NCI-H774 (cell line): ENCODE measurements at places on chromosomes 12 and 14.

DNA sequence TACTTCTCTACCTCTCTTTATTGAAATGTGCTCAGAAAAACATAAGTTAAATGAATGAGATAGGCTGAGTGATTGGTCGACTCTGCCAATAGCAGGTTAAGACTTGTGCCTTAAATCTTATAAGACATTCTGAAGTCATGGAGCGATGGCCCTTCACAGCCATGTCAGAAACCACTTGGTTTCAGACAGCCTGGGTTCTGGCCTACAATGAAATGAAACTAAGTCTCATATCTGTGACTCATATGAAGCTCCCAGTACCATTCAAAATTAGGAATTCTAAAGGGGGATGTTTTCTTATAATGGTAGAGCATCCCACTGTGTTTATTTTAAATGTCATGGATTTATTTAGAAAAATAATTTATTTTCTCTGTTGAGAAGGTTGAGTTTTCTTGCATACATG, 42.6 kb downstream of the PLXNC1 start:
- no peak for DNase-seq

DNA sequence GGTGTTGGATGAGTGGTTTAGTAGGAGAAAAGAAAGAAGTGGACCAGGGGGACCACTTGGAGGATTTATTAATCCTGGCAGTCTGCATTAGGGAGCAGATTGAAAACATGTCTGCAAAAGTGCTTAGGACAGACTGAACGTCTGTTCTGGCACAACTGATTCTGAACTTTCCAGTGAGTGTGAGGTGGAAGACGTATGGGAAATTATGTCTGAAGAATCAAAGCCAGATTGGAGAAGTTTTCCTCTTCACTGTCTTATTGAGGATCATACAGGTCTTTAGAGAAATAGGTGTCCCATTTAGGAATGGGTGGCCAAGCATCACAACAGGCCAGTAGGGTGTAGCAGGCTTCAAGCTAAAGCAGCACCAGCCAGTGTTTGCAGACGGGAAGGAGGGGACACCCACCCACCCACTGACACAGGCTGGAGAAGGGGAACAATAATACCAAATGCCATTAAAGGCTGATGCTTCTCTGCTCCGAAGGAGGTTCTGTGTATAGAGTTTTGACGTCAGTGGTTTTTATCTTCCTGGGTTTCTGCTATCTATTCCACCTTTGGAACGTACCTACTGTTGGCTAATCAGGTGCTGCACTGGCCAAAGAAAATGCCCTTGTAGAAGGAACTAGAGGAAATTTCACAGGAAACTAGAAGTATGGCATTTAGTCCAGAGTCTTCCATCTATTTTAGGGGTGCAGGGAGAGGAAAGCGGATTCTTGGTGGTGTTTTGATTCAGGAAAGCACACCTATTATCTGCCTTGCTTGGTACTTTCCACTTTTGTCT, 1.8 kb downstream of the SRRM4 start:
- no peak for DNase-seq

DNA sequence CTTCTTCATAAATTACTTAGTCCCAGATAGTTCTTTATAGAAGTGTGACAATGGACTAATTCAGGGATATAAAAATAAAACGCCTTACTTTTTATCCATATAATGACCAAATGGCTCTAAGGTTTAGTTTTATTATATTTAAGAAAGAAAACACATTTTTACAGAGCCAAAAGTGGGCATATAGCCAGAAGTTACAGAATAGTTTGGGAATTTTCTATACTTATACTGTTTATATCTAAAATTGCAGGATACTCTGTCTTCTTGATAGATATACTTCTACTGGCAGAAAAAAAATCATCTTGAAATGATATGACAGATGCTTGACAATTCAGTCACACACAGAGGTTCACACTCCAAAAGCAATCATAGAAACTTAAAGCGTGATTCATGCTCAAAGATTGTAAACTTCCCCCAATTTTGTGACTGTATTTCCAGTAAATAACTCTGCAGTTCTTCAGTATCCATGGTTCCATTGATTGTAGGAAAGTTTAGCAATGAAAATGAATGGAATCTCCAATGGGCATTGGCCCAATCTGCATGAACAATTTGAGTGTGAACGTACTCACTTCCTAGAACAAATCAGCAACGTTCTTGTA, 307.8 kb downstream of the NOVA1 start:
- no peak for DNase-seq

DNA sequence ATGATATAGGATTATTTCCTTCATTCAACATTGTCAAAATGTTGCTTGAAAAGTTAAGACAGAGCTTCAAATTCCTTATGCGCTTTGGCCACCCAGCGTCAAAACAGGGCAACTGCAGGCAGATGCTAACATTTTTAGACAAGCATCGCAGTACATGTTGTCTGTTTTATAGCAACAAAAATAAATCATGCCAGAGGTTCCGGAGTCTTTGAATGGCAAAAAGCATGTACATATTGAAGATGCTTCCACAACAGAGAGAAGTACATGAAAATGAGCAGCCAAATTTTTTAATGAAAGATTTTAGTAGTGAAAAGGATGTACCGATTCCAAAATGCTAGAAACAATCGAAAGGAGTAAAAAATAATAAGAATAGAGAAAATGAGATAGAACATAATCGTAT, 49.8 kb upstream of the USP15 start:
- no peak for DNase-seq

DNA sequence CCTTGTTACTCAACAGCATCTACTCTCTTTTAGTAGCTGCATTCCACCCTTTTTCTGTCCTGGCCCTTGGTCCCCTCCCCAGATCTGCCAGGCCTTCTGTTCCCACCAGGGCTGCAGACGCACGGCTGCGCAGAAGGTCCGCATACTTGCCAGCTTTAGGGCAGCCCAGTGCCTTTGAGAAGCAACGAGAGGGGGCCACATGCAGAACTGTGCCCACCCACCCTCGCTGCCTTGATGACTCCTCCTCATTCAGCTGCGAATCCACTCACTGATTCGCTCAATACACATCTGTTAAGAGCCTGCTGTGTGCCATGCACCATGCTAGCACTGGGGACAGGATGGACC, 39.2 kb downstream of the PRIMA1 start:
- no peak for DNase-seq

GRCh38 chr14:73718418-73719251, 4.5 kb upstream of the PNMA1 start:
- no peak for DNase-seq

GRCh38 chr12:27602516-27602915, 78.5 kb downstream of the PPFIBP1 start:
- DNase-seq: no peak

DNA sequence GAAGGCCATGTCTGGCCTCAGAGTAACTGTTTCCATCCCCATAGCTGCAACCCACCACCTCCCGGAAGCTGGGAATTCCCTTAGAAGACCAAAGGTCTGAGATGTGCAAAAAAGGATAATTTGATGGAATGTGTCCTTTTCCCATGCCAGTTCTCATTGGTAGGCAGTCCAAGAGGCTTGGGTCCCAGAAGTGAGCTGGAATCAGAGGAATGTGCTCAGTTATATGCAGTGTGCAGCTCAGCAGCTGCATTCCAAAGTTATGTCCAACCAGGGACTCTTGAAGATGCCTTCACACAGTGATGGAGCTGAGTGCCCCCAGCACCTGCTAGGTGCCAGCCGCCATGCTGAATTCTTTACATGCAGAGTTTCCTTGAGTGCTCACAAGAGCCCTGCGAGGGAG, 583.9 kb upstream of the TBX3 start:
- no peak for DNase-seq

GRCh38 chr14:68675233-68675577, 117.7 kb downstream of the ZFP36L1 start:
- no peak for DNase-seq

DNA sequence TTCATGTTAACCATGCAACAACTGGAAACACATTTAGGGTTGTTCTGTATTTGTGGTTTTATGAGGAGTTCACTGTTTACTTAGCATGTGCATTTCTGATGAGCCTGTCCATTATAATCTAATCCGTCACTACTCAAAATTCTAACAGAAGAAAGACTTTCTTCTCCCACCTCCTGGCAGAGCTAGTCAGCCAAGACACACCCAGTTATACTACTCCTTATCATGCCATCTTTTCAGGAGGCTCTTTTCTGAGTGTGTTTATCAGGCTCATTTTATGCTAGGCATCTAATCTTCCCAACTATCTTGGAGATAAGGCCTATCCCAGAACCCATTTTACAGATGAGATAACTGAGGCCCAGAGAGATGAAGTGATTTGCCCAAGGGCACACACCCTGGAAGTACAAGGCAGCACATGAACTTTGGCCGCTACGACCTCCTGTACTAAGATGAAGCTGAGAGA, 10.4 kb upstream of the MED13L start:
- no peak for DNase-seq

DNA sequence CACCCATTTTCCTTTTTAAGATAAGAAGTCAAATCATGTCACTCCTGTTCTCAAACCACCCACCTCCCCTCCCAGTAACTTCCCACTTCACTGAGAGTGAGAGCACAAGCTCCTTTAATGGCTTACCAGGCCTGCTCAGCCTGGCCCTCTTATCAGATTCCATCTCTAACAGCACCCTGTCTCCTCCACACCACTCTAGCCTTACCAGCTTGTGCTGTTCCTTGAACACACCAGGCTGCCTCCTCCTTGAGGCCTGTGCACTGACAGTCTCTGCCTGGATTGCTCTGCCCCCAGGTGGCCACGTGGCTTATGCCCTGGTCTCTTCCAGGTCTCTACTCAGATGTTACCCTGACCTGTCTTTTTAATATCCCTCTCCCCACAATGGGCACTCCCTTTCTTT, 40.1 kb upstream of the EVL start:
- no peak for DNase-seq

DNA sequence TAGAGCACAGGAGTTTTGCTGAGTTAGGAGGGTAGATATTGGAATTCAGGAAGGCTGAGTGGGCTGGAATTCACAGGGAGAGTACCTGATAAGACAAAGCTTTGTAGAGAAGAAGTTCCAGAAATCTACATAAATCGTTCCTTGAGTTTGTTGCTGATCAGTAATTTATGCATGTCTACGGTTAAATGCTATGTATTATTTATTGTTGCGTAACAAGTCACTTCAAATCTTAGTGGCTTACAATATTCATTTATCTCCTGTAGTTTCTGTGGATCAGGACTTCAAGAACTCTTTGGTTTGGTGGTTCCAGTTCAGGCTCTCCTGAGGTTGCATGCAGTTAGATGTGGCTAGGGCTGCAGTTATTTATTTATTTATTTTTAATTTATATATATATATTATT, 7.8 kb downstream of the PUS7L start:
- no peak for DNase-seq

- DNase-seq: peak; percentile 96
Measured at GRCh38 chr14:21308479-21309237, 28.8 kb downstream of the RPGRIP1 start.

DNA sequence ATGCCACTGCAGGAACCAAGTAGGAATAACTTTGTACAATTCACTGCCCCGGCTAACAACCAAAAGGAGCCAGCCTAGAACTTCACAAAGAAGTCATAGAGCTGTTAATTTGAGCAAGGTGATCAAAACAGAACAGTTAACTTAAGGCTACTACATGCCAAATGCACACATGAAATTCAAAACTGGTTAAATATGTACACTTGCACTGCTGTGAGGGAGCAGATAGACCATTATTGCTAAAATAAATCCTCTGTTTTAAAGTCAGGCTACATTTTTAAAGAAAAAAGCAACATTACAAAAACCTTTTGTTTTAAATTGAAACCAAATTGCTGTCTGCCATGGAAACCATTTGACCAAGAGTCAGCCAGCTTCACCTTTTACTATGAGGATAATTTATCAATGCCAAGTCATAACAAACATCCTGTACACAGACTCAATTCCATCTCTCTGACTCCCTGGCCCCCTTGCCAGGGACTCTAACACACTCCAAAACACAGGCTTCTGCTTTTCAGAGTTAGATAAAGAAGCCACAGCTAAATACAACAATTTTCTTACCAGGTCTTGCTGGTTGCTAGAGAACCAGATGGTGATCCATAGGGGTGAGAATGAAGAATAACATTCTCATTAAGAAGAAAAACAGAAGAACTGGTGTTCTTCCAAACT, 84.0 kb downstream of the LRP6 start:
- DNase-seq: peak; percentile 34

DNA sequence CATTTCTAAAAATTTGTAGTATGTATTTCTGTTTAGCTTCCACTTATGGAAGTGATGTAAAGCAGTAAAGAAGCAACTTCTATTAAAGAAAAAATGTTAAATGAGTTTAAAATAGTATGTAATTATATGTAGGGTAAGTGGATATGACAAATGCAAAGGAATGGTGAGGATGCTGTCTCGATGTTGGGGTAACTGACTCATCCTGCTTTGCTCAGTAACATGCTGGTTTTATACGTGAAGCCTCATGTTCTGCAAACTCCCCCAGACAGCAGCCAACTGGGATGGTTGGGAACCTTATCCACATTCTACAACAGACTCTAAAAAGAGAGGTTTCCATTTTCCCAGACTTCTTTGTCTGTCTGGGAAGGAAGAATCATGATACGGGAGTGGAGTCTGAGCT, 1006.4 kb upstream of the TMEM132C start:
- DNase-seq: no peak

DNA sequence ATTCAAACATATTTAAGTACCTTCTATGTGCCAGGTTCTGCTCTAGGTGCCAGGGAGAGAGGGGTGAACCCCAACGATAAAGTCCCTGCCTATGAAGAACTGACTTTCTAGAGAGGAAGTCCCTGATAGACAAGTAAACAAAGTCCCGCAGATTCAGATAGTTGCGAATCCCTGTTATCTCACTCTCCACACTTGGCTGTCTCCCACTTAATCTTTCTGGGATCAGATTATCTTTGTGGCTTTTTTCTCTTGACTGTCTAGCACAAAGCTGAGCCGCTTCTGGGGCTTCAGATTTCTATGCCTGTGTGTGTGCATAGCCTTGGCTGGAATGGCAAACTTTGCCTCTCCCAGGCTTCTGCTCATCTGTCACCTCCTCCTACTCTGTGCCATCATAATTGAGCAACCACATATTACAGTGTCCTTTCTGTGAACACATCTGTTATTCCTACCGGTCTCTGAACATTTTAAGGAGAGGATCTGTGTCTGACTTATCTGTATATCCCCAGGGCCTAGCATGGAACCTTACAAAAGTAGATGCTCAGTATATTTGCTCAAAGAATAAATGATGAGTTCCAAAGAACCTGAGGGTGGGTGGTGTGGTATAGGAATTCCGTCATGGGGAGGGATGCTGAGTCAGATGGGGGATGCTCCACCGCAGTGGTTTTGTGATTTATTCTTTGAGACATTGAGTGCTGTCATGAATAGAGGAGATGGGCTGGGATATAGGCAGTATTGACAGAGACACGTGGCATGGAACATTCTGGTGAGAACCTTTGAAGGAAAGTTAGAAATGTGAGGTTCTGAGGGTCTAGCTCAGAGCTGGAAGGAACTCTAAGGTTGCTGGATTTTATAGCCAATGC, 28.5 kb downstream of the RGS6 start:
- DNase-seq: no peak

GRCh38 chr12:72468505-72468904, 196.3 kb downstream of the TRHDE start:
- no peak for DNase-seq
